ENCODE measurements at places on chromosomes 3 and 15.

DNA sequence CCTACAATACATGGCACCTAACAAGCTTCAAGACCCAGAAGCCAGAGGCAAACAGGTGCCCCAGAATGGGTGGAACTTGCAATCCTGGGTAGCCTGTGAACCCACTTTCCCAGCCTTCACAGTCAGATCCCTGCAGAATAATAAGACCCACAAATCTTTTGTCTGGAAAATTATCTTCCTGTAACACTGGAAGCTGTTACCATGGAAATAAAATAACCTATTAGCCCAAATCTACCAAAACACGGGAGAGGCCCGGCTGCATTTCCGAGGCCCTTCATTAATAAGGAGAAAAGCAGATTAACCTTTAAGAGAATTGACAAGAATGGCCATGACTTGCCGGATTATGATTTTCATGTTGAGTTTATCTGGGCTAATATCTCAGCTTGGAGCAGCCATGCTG lies 256.1 kb upstream of the PROK2 start:
- no peak for DNase-seq

- peak; percentile 62 for DNase-seq
These were observed 8.1 kb downstream of the SPATA12 start for GRCh38 chr3:57068437-57069089.

DNA sequence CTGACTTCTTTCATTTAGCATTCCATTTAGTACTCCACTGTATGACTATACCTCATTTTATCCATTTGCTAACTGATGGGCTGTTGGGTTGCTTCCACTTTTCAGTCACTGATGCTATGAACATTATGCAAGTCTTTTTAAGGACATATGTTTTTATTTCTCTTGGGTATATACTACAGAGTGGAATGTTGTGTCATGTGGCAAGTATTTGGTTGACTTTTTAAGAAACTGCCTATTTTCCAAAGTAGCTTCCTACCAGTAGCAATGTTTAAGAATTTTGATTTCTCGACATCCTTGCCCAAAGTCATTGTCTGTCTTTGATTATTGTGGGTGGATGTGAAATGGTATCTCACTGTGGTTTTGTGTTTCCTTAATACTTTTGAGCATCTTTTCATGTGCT lies 110.1 kb upstream of the TPM1 start:
- no peak for DNase-seq

DNA sequence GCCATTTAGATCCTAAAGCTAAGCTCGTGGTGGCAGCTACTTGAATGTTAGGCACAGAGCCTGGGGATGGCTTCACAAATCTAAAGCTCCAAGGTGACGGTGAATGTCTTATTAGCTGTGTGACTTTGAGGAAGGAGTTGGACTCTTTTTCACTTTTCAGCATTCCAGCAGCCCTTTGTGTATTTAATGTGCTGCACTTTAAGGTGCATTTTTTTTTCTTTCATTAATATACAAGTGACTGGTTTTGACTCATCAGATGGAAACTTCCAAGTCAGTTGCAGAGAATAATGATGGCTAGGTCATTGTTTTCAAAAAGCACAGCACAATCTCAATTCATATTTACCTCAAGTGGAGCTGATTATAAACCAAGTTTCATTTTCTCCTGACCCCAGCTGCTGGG lies 55.8 kb downstream of the TMED3 start:
- DNase-seq = no peak

DNA sequence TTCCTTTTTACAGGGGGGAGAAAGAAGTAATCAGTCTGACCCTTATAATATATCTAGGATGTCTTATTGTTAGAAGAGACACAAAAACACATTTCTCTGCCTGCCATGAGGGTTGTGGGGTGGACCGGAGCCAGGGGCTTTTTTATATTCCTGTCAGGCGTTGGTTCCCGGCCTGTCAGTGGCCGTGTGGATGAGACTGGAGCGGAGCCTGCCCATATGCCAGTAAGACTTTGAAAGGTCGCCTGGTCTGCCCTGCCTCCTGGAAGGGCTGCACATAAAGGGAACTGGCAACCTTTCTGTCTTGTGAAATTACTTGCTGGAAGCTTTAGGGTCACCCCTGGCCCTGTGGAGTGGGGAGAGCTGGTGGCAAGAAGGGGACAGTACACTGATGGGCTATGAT lies 34.7 kb downstream of the MAP3K13 start:
- DNase-seq = no peak

DNA sequence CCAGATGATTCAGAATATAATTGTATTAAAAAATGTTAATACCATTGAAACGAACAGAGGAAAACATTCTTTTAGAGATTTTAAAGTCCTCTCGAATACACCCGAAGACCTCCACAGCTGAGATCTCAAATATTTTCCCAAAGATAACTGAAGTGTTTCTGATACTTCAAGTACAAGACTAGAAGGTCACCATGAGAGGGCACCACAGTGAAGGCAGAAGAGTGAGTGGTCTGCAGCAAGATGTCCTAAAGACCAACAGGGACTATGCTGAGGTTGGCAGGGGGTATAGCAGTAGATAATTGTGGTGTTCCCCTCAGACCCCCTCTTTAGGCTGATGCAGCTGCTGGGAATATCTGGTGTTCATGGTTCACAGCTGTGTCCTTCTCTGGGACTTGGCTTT lies 156.5 kb downstream of the PDCD6IP start:
- no peak for DNase-seq

DNA sequence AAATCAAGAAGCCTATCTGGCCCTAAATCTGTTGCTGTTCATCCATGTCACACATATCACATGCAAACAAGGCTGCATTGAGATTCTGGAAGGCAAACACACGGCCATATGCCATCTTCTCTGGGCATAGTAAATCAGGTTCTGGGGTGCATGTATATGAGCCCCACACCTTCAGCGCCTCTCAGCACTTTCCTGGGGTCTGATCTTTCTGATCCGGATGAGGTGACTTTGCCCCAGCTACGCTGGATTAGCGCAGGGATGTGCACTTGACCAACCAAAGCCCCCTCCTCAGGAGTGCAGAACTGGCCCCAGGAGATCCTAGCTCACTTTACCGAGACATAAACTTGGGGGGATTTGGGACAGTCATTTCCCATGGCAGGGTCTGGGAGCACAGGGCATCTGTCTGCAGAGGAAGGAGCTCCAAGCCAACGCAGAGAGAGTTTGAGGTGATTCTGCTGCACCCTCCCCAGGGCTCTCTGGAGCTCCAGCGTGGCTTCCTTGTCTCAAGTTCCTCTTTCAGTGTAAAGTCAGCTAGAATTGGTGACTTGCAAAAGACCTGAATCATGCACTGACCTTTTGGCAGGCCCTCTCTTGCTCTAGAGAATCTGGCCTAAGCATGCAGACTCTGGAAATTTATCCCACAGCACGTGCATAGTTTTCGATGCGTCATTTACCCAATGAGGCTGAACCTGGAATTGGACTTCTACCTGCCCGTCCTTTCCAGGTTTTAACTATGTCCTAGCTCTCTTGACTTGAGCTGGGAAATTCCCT lies 63.5 kb upstream of the KLF13 start:
- DNase-seq = no peak
